ENCODE measurements at places on chromosomes 11 and 22.
A peak's percentile ranks its signal among the peaks of the same experiment; 100 is the strongest.

- no peak for DNase-seq
Measured at GRCh38 chr11:113016905-113017304, 55.7 kb downstream of the NCAM1 start.

DNA sequence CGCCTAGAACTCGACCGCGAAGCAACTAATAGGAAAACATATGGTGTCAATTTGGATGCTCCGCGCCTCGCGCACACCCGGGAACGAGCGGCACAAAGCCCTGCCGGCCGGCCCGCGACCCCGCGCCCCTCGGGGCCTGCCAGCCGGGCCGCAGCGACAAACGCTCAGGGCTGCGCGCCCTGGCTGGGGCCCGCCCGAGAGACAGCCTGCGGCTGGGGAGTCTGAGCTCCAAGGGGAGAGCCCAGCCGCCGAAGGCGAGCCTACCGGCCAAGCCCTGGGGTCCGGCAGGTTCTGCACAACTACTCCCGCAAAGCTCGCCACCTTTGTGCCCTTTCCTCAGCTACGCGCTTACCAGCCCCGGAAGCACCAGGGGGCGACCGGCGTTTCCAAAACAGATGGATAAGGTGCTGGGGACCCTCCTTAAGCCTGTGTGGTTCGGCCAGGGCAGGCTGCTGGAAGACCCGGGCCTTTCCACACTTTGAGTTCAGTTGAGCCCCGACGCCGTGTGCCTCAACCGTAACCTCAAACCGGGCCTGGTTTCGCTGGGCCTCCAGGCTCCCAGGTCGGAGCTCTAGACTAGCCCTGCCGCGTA, 6.0 kb downstream of the PAX6 start:
- no peak for DNase-seq

DNA sequence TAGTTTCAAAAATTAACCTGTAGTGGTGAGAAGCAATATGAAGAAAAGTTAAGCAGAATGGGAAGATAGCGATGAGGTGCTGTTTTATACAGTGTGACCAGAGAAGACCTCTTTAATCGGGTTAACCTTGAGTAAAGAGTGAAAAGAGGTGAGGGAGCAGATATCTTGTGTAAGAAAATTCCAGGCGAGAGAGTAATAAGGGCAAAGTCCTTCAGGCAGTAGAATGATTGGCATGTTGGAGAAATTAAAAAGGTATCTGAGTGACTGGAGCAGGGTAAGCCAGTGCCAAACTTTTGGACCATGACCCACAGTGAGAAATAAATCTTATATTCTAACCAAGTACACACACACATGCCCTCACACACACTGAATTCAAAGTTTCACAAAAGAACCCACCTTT, 374.7 kb upstream of the LARGE1 start:
- no peak for DNase-seq

- DNase-seq, result no peak
Measured at GRCh38 chr11:56509439-56509838, 18.3 kb upstream of the OR5M8 start.

GRCh38 chr22:49197986-49198704, 629.5 kb downstream of the BRD1 start:
- DNase-seq, result no peak

DNA sequence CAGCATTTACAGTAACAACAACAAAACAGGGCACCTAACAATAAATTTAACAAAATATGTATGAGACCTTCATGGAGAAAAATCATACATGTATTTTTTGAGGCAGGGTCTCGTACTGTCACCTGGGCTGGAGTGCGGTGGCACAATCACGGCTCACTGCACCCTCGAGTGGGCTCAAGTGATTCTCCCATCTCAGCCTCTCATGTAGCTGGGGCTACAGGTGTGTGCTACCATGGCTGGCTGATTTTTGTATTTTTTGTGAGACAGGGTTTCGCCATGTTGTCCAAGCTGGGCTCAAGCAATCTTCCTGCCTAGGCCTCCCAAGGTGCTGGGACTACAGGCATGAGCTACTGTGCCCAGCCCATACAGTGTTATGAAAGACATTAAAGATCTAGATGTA, 278.1 kb downstream of the SWAP70 start:
- no peak for DNase-seq

GRCh38 chr11:92531065-92531739, 306.6 kb downstream of the FAT3 start:
- DNase-seq, result no peak

DNA sequence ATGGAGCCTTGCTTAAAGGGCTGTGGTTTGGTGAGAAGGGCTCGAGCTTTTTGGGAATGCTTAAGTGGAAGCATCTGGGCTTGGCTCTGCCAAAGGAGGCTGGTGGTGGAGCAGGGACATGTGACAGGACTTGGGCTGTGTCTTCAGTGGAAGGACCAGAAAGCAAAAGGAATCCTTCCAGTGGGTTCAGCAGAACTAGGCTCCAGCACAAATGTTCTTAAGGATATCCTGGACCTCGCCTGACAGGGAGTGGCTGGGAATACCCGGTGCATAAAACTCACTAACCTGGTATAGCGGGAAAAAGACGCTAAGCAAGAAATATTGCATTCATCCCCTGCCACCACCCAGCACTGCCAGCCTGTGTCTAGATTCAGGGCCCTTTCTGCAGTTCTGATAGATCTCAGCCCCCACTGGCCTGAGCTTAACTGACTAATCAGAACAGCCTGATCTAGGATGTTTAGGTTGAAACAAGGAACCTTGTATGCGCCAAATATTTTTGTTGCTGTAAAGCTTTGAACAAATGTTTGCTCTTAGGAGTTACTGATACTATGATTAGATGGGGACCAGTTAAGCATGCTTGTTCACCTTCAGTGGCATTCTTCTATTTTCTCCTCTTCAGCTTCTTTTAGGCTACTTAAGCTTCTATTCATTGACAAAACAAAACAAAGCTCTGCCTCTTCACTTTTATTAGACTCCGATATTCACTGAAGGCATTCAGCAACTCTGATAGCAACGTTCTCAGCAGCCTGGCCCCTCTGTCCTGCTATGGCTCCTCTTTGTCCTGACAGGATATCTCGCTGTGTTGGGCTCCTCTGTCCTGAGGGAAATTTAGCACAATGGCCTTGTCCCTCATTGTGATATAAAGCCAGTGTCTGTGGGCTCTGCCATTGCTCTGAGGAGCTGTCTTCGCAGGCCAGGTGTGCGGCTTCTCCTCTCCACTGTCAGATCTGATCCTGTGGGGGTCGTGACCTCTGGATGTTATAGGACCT, 25.0 kb downstream of the PPFIBP2 start:
- DNase-seq, result no peak

DNA sequence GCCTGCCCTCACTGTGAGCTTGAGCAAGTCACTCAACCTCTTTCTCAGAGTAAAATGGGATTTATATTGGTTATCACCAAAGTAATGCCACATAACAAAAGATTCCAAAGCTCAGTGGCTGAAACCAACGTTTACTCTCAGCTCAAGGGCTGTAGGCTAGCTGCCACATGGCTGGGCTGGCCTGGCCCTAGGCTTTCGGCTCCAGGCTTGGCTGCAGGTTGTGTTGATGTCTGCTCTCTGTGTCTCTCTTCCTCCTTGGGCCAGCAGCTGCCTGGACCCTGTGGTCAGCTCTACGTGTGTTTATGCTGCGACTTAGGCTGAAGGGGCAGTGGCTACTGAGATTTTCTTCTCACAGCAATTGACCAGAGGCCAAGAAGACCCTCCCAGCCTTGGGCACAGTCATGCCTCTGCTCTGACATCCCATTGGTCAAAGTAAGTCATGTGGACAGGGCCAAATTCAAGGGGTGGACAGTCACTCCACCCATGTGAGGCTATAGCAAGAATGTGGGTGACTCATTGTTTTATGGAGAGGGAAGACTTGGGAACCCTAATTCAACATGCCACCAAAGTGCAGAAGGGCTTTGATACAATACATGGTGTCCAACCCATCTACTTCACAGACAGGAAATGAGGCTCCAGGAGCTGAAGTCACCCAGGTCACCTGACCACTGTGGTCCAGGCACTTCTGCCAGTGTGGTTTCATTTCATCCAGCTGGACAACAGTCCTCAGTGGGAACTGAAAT, 90.6 kb downstream of the TSPAN18 start:
- no peak for DNase-seq

DNA sequence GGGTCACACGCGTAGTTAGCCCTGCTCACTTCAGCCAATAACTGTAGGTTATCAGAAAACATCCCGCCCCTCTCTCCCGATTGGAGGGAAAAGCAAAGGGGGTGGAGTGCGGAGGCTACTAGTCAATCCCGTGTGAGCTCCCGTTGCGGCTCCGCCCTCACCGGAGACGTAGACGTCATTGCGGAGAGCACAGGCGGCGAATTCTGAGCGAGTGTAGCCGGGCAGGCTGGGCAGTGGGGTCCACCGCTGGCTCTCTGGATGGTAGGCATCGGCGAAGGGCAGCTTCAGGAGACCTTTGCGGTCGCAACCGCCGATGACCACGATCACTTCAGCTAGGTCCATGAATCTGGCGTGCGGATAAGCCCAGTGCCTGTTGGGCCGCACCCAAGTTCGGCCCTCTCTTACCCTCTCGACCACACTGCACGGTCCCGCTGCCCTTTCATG, 4.7 kb downstream of the KLHL35 start:
- DNase-seq, result peak; percentile 52
